ENCODE measurements at places on chromosomes 5 and 9. TPM values are rescaled to one million over a fixed set of nuclear protein-coding genes. Genes with fewer than 3 reads are reported as not detected.
A peak's percentile ranks its signal among the peaks of the same experiment; 100 is the strongest.

PFN3 gene
- not detected for total RNA-seq

HMCN2 gene
- 58.1 TPM for total RNA-seq

IGFBPL1 gene
- total RNA-seq = 2.2 TPM

CER1 gene
- not detected for total RNA-seq

DNA sequence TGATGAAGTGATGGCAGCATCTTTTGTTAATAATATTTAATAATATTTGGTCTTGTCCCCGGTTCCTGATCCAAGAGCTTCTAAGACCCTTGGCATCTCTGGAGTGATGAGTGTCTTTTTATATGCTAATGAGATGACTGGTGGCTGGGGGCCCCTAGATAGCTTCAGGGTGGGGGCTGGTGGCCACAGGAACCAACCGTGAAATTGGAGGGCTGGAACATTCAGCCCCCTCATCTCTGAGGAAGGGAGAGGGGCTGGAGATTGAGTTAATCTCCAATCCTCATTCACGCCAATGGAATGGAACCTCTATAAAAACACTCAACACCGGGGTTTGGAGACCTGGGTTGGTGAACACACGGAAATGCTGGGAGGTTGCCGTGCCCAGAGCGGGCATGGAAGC is 78.2 kb upstream of the RAPGEF1 start:
- DNase-seq = no peak

GRCh38 chr9:5041390-5042115 is 56.5 kb downstream of the JAK2 start:
- DNase-seq = peak; percentile 53

DNA sequence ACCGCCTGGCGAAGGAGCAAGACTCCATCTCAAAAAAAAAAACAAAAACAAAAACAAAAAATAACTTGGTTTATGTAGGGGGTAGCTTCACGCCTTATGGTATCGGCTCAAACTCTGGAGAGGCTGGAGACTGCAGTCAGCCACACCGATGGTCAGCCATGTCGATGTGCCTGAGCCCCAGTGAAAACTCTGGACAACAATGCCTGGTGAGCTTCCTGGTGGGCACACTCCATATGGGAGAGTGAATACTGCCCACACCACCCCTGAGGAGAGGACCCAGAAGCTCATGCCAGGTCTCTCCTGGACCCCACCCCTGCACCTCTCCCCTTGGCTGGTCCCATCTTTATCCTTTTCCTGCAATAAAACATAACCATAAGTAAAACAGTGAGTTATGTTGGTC is 19.6 kb downstream of the IPPK start:
- no peak for DNase-seq

PLAC8L1 gene
- total RNA-seq = 0.82 TPM

GRCh38 chr9:95142315-95142714 is 175.2 kb downstream of the FANCC start:
- DNase-seq = no peak

DNA sequence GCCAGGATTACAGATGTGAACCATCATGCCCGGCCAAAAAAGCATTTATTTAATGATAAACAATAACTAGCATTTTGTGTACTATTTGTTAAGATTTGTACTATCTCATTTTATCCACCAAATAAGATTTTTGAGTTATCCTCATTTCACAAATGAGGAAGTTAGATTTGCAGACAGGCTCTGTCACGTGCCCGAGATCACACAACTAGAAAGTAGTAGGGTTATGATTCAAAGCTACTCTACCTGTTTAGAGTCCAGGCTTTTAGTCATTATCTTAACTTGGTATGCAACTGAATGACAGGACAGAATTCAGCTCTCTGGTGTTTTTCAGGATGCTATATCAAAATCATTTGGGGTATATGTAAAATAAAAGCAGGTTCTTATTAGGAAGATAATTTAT is 20.5 kb downstream of the RANBP17 start:
- DNase-seq = no peak

GRCh38 chr9:29069376-29069775 is 1496.1 kb upstream of the C9orf72 start:
- DNase-seq = no peak

DNA sequence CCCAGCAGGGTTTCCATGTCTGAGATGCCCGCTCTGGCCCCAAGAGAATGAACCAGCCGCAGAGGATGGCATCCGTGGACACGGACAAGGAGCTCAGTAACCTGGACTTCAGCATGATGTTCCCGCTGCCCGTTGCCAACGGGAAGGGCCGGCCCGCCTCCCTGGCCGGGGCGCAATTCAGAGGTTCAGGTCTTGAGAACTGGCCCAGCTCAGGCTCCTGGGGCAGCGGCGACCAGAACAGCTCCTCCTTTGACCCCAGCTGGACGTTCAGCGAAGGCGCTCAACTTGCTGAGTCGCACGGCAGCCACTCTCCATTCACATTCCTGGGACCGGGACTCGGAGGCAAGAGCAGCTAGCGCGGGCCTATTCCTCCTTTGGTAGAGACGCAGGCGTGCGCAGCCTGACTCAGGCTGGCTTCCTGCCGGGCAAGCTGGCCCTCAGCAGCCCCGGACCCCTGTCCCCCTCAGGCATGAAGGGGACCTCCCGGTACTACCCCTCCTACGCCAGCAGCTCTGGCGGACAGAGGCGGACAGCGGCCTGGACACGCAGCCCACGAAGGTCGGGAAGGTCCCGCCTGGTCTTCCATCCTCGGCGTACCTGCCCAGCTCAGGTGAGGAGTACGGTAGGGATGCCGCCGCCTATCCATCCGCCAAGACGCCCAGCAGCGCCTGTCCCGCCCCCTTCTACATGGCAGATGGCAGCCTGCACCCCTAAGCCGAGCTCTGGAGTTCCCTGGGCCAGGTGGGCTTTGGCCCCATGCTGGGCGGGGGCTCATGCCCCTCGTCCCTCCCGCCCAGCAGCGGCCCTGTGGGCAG is 74.4 kb downstream of the INSL6 start:
- peak; percentile 62 for DNase-seq

PCA3 gene
- under 0.01 TPM for total RNA-seq

DNA sequence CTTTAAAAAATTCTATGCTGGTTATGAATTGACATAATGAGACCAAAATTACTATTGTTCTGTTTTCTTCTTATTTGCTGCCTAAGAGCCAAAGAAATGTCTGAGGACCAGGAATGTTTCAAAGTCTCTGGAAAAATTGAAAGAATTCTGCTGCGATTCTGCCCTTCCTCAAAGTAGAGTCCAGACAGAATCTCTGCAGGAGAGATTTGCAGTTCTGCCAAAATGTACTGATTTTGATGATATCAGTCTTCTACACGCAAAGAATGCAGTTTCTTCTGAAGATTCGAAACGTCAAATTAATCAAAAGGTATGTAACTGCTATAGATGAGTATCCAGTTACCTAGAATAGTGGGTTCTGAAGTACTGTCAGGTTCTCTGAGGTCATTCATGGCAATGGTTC is 10.3 kb upstream of the DHFR start:
- no peak for DNase-seq

GRCh38 chr9:123425836-123426365 is 69.9 kb downstream of the CRB2 start:
- DNase-seq = peak; percentile 32

DNA sequence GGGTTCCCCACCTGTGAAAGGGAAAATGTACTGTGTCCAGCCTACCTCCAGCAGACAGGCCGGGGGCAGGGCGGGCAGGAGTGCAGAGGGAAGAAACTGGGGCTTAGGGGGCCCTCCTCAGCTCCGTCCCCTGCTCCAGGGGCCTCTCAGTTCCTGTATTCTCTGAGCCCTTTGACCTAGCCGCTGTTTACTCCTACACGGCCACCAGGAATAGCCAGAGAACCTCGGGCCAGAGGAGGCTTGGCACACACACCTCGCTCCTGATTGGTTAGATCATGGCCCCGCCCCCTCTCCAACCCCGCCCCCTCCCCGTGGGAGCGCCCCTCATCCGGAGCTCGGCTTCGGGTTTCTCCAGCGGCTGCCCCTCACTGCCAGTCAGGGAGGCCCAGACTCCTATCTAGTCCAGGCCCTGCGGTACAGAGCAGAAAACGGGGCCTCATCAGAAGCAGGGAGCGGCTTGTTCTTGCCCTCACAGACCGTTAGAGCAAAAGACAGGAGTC is 2.2 kb downstream of the ST6GALNAC6 start:
- peak; percentile 96 for DNase-seq
